CD4-positive, alpha-beta T cell treated with Interleukin-4 for 1 hour (primary cell): ENCODE measurements at places on chromosomes 2 and 18.

GRCh38 chr2:122514451-122514996 is 759.1 kb downstream of the TSN start:
- no peak for DNase-seq

DNA sequence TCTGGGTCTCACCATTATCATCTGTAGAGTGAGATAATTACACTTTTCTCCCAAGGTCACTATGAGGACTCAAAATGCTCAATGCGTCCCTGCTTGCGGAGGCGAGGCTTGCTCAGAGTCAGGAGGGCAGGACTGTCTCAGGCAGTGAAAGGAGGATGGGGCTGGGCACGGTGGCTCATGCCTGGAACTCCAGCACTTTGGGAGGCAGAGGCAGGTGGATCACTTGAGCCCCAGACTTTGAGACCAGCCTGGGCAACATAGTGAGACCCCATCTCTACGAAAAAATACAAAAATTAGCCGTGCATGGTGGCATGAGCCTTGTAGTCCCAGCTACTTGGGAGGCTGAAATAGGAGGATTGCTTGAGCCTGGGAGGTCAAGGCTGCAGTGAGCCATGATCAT is 1.8 kb upstream of the KCNIP3 start:
- no peak for DNase-seq

GRCh38 chr18:22188559-22189267 is 19.3 kb downstream of the GATA6 start:
- no peak for DNase-seq

- no peak for DNase-seq
These were observed 123.8 kb downstream of the BCL11A start for GRCh38 chr2:60429681-60430080.

GRCh38 chr2:5549771-5550170 is 142.4 kb upstream of the SOX11 start:
- DNase-seq: no peak

GRCh38 chr2:188315750-188316149 is 24.1 kb downstream of the GULP1 start:
- no peak for DNase-seq

DNA sequence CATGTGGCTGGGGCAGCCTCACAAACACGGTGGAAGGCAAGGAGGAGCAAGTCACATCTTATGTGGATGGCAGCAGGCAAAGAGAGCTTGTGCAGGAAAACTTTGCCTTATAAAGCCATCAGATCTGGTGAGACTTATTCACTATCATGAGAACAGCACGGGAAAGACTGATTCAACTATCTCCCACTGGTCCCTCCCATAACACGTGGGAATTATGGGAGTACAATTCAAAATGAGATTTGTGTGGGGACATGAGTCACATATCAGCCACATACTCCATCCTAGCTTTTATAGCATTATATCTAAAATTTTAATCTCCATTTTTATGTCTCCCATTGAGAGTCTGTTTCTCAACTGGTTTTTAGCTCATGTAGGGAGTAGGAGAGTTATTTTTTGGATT is 45.7 kb downstream of the ICOS start:
- DNase-seq: no peak

DNA sequence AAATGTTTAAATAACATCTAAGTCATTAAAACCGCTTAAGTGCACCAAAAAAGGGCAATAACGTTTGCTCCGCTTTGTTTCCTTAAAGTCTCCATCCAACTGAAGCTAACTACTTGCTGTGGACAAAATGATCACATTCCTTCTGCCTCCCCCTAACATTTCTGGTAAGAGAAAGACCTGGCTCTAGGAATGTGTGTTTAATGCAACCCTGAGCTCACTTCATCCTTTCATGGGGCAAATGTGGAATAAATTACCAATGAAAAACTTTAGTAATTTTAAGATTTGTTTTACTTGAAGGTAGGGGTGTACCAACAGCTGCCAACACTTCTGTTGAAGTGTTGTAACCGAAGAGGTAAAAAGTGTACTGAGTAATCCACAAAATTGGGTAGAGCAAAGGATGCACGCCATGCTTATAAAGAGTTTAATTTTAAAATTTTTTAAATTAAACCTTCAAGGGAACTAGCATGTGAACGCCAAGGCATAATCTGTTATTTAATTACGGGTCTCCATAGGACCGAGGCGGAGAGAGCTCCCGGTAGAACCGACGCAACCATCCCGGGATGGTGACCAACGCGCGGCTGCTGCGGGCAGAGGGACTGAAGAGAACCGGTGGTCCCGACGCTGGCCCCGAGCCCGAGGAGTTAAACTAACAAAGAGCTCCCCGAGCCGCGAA is 1.1 kb downstream of the HNRNPLL start:
- no peak for DNase-seq

DNA sequence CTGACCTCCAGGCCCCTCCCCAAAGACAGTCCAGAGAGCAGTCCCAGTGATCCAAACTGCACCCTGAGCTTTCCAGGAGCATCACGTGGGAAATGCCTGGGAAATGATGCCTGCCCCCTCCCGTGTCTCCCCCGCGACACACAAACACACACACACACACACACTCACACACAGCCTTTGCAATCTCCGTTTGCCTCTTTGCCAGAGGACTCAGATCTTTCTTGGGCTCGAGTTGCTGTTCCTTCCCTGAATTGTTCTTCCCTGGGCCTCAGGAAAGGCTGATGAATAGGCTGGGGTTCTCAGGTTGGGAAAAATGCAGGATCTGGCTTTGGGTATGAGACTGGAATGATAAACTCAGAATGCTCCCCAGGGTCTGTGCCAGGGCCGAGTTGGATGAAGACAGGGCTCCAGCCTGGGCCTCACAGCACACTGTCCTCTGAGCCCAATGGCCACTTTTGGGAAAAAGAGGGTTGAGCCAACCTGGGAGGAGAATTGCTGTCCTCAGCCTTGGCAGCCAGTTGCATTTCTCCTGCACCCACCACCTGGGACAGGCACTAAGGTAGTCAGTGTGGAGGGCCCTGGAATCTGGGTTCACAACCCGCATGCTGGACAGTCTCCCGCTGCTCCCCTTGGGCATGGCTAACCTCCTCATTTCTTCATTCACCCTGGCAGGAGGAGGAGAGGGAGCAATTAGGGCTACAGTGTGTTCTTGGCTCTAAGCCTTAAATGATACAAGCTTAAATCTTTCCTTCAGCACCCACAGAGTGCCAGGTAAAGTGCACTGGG is 43.9 kb upstream of the ATP6V1B1 start:
- DNase-seq: no peak

DNA sequence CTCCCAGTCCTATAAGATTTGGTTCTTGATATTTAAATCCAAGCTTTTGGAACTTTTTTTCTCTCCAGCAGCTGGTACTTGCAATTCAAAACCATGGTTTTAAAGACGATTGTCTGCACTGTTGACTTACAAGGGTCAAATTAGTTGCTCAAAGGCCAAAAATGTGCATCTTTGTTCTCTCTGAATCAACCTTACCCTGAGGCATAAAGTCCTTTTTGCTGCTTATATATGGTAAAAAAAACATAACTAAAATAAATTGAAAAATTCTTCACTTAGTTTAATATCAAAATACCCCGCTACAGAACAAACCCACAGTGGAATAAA is 592.7 kb downstream of the XIRP2 start:
- DNase-seq: no peak

DNA sequence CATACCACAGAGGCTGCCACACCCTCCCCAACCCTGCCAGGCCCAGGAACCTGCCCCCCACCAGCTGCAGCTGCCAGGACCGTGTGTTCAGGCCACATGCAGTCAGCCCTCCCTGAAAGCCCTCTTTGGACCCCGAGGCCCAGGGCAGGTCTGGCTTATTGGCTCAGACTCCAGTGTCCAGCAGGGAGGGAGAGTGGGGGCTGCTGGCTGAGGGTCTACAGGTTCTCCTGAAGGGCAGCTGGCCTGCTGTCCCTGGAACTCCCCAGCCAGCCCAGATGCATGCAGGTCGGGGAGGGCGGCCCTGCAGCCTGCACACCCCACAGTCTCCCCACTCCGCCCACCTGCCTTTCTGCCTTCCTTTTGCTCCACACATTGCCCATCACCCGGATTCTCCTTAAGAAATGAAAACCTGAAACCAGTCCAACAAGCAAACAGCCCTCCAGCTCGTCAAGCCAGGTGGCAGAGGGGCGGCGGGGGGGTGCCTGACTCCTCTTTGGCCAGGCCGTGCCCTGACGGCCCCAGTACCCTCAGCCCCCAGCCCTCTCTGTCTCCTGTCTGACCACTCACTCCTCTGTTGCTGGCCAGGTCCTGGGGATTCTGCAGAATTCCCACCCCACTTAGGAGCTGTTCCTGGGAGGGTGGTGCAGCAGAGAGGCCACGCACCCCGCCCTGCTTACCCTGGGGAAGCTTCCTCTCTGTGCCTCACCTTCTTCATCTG is 18.0 kb downstream of the GPR35 start:
- no peak for DNase-seq
